ENCODE measurements at places on chromosomes 1 and 21.

DNA sequence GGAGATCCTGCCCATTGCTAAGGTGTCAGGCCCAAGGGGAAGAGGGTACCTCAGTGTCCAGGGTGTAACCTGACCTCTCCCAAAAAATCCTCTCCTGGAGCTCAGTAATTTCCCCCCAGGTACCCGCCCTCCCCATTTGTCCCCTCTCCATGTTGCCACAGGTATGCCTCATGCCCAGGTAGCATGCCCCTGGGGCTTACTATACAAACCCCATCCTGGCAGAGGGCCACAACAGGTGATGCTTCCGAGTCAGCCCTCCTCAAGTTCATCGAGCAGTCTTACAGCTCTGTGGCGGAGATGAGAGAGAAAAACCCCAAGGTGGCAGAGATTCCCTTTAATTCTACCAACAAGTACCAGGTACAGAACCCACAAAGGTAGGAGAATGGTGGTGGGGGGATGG is 15.7 kb downstream of the ATP1A4 start:
- DNase-seq = no peak

DNA sequence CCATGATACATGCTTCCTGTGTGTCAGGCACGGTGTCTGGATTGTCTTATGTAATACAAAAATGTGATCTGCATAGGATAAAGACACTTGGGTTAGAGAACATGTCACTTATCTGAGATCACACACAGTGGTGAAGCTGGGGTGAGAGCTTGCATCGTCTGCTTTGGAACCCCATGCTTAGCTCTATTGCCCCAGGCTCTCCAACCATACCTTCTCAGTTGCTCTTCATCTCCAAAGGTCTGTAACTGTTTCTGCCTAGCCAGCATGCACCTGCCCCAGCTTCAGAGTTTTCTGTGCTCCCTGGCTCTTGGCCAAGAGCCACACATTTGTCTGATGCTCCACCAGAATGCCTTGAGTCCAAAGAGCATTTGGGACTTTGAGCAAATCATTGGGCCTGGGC is 93.9 kb upstream of the COG2 start:
- DNase-seq = no peak

DNA sequence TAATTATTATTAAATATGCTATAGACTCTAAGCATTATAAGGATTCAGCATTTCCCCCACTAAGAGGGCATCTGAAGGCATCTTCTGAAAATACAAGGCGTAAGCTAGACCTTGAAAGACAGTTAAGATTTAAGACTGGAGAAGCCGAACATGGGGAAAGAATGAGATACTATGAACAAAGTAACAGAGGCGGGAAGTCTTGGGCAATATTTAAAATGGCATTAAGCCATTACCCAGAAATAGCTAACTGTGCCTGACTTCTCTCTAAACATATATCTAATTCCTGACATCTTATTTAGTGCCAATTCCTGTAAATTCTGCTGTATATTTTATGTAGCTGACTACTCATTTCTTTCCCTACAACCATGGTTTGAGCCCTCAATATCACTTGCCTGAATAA is 20.9 kb downstream of the DPH5 start:
- no peak for DNase-seq

- DNase-seq = no peak
These were observed 35.2 kb downstream of the RAP1A start for GRCh38 chr1:111654839-111655238.

GRCh38 chr1:155245163-155245524 is 10.1 kb downstream of the ENTREP3 start:
- DNase-seq = no peak

Measured in iPS DF 6.9 (cell line).